CD4-positive, CD25-positive, alpha-beta regulatory T cell (primary cell): ENCODE measurements at places on chromosomes 3 and 15.

DNA sequence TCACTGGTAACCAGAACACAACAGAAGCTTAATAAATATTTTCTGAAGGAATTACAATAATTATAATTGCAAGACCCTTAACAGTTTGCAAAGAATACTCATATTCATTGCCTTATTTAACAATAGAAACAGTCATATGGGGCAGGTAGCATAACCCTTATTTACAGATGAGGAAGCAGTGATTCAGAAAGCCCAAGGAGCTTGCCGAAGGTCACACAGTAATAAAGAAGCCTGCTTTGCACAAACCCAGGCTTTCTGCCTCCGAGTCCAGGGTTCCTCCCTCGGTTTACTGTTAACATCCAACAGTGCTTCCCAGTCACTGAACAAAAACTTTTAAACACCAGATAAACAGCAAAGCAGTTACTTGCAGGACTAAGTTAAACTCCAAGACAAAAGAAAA, 35.3 kb downstream of the SRGAP3 start:
- no peak overlapping the region for H3K4me3 ChIP-seq
- no peaks in the 10 kb centered on the region for H3K4me1 ChIP-seq
- H3K27me3 ChIP-seq, result no peaks in the 10 kb centered on the region
- no peak overlapping the region for H3K27ac ChIP-seq

- no peaks in the 10 kb centered on the region for H3K27me3 ChIP-seq
- no peaks in the 10 kb centered on the region for H3K4me1 ChIP-seq
- H3K36me3 ChIP-seq, result peaks cover 2% of the 10 kb centered on the region
- H3K4me3 ChIP-seq, result no peak overlapping the region
Observed at GRCh38 chr15:38828031-38828532, 263.5 kb upstream of the RASGRP1 start.

GRCh38 chr15:39583596-39584265, 2.9 kb downstream of the THBS1 start:
- DNase-seq, result no peak
- H3K4me1 ChIP-seq, result peaks cover 16% of the 10 kb centered on the region
- H3K36me3 ChIP-seq, result no peaks in the 10 kb centered on the region
- no peak overlapping the region for H3K4me3 ChIP-seq
- H3K27ac ChIP-seq, result no peak overlapping the region

DNA sequence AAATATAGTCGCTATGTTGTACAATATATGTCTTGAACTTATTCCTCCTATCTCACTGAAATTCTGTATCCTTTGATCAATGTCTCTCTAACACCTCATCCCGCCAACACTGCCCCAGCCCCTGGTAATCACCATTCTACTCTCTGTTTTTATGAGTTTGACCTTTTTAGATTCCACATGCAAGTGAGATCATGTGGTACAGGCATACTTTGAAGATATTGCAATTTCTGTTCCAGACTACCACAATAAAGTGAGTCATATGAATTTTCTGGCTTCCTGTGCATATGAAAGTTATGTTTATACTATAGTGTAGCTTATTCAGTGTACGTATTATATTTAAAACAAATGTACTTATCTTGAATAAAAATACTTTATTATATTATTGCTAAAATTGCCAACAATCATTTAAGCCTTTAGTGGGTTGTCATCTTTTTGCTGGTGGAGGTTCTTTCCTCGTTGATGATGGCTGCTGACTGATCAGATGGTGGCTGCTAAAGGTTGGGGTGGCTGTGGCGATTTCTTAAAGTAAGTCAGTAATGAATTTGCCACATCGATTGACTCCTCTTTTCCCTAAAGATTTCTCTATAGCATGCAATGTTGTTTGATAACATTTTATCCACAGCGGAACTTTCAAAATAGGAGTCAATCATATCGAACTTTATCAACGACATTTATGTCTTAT, 257.2 kb downstream of the NFKBIZ start:
- peak; percentile 68 for DNase-seq
- H3K36me3 ChIP-seq, result no peaks in the 10 kb centered on the region
- H3K4me3 ChIP-seq, result no peak overlapping the region
- H3K27me3 ChIP-seq, result no peaks in the 10 kb centered on the region
- no peaks in the 10 kb centered on the region for H3K4me1 ChIP-seq

- H3K4me1 ChIP-seq, result no peaks in the 10 kb centered on the region
- H3K4me3 ChIP-seq, result no peak overlapping the region
Observed at GRCh38 chr3:190972196-190972595, 109.7 kb upstream of the GMNC start.

DNA sequence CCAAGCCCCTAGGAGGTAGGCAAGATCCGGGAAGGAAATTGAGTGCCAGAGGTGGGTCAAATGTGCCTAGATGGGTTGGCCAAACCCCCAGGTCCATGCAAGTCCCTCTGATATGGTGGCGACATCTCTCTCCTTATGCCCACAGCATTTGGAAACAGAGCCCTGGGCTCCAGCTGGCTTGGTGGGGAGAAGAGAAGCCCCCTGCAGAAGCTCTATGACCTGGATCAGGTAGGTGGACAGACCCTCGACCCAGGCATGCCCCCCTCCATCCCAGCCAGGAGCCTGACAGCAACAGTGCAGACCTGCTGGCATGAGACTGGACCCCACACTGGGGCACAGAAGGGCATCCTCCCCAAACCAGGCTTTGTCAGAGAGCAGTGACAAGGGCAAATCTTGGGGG, 12.2 kb downstream of the CHST13 start:
- no peaks in the 10 kb centered on the region for H3K27me3 ChIP-seq
- H3K4me1 ChIP-seq, result no peaks in the 10 kb centered on the region
- H3K4me3 ChIP-seq, result no peak overlapping the region
- DNase-seq, result no peak
- no peaks in the 10 kb centered on the region for H3K36me3 ChIP-seq

- H3K4me3 ChIP-seq, result no peak overlapping the region
- H3K27ac ChIP-seq, result no peak overlapping the region
- no peaks in the 10 kb centered on the region for H3K4me1 ChIP-seq
- no peaks in the 10 kb centered on the region for H3K36me3 ChIP-seq
Observed at GRCh38 chr15:52749258-52749657, 40.9 kb downstream of the ONECUT1 start.

DNA sequence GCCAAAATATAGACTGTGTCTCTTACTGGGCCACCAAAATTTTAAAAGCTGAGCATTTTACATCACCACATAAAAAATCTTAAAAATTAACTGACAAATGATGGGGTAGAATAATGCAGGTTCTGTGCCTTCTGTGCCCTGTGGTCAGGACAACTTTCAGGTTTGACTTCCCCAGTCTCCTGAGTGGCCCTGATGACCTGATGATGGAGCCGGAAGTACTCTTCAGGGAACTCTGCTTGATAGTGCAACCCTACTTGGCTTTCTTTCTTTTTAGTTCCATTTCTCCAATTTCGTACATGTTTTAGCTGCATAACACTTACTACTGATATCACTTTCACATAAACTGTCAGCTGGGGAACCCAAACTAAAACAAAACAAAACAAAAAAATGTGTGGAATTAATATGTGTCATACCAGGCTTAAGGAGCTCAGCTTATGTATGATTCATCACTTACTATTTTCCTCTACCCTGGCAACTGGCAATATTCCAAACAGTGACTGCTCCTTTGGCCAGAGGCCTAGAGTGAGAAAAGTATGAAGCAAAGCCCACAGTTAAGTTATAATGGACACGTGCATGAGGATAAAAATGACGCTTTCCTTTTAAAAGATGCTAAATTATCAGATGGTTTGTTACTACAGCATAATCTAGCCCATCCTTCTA, 194.3 kb downstream of the BCHE start:
- DNase-seq, result no peak
- H3K36me3 ChIP-seq, result no peaks in the 10 kb centered on the region
- H3K27ac ChIP-seq, result no peak overlapping the region
- no peak overlapping the region for H3K4me3 ChIP-seq
- no peaks in the 10 kb centered on the region for H3K27me3 ChIP-seq

GRCh38 chr15:100235030-100235617, 106.7 kb downstream of the ADAMTS17 start:
- H3K4me1 ChIP-seq, result peaks cover 3% of the 10 kb centered on the region
- DNase-seq, result no peak
- no peaks in the 10 kb centered on the region for H3K36me3 ChIP-seq

DNA sequence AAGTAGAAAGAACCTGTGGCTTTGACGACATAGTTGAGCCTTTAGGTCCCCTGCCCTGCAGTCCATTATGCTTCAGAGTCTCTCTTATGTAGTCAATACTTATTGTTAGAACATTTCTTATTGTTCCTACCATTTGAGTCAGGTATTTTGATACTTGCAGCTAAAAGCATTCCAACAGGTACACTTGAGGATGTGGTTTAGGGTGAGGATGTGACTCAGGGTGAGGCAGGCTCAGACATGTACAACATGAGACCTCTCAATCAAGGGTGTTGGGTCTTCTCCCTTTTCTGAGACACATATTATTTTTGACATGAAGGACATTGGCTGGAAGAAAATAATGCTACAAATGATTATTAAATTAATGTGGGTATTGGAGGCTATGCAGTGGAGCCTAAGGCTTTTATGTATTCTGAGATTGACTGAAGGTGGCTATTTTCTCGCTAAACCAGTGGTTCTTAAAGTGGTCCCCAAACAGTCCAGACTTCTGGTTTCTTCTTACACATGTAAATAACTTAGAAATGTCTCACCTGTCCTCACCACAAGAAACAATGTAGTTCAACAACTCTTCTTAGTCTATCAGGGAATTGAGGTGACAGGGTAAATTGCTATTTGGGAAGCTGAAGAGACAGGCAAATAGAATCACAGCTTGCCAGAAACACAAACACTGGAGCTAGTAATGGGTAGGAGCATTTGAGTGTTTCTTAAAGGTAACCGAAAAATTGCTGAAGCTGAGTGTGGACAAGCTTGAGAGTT, 135.5 kb upstream of the ZPLD1 start:
- no peak overlapping the region for H3K4me3 ChIP-seq
- H3K27me3 ChIP-seq, result no peaks in the 10 kb centered on the region
- no peaks in the 10 kb centered on the region for H3K4me1 ChIP-seq

- no peak overlapping the region for H3K27ac ChIP-seq
- no peak overlapping the region for H3K4me3 ChIP-seq
- no peaks in the 10 kb centered on the region for H3K4me1 ChIP-seq
- H3K27me3 ChIP-seq, result no peaks in the 10 kb centered on the region
- no peaks in the 10 kb centered on the region for H3K36me3 ChIP-seq
Observed at GRCh38 chr15:60999771-61000170, 229.3 kb downstream of the RORA start.

GRCh38 chr3:157408499-157409149, 28.0 kb upstream of the PTX3 start:
- no peak overlapping the region for H3K4me3 ChIP-seq
- H3K27ac ChIP-seq, result no peak overlapping the region
- DNase-seq, result no peak
- H3K4me1 ChIP-seq, result no peaks in the 10 kb centered on the region
- H3K27me3 ChIP-seq, result peaks cover 1% of the 10 kb centered on the region

DNA sequence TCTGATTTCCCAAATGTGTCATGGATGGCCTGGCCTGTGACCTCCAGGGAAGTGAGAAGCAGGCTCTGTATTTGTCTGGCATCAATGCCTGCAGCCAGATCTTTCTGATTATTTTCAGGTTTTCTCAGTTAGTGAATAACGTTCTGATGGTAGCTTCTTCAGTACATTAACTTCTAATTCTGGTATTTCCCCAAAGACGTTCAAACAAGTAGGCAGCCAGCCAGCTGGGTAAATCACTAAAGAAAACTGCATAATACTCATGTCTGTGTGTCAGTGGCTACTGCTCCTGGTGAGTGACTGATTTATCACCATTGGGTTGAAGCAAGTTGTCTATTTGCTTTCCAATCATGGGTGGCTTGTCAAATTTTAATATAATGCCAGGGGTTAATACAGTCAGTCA, 162.6 kb upstream of the PFN2 start:
- DNase-seq, result no peak
- no peak overlapping the region for H3K27ac ChIP-seq
- H3K36me3 ChIP-seq, result no peaks in the 10 kb centered on the region
- no peak overlapping the region for H3K4me3 ChIP-seq

DNA sequence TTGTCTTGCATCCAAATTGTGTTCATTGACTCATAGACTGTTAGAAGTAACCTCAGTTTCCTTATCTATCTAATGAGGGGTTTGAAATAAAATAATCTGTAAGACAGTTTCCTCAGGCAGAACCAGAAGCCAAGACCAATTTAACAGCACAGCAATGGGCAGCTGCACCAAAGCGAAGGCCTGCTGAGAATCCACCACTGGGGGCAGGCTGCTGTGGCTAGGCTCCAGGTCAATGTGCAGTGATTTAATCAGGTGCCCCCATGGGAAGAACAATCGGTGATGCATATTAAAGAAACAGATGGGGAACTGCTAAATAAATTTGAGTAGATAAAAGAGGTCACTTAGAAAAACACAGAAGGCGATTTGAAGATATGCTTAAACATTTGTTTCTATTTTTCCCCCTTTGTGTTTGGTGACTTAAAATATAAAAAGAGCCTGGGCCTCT, 28.0 kb upstream of the TMOD3 start:
- H3K4me1 ChIP-seq, result no peaks in the 10 kb centered on the region
- H3K27me3 ChIP-seq, result no peaks in the 10 kb centered on the region
- no peak overlapping the region for H3K27ac ChIP-seq
- DNase-seq, result peak; percentile 15
- peaks cover 9% of the 10 kb centered on the region for H3K36me3 ChIP-seq
- no peak overlapping the region for H3K4me3 ChIP-seq

DNA sequence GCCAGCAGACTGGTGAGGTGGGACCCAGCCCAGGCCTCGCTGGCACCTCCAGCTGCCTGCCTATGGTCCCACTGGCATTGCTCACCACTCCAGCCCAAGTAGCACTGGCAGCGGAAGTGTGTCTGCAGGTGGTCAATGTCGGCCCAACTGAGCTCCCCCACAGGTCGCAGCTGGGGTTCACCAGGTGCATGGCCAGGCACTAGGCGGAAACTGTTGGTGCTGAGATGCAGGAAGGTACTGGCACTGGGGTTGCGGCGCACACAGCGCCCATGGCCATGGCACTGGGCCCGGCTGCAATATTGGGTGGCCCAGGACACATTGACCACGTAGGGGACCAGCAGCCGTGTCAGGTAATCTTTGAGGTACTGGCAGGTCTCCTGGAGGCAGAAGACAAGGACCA, 4.4 kb downstream of the HYAL2 start:
- H3K4me3 ChIP-seq, result no peak overlapping the region
- no peaks in the 10 kb centered on the region for H3K36me3 ChIP-seq
- no peak for DNase-seq
- peaks cover 44% of the 10 kb centered on the region for H3K4me1 ChIP-seq
- no peak overlapping the region for H3K27ac ChIP-seq
- H3K27me3 ChIP-seq, result no peaks in the 10 kb centered on the region

GRCh38 chr3:153502682-153503081, 340.7 kb downstream of the RAP2B start:
- no peak for DNase-seq
- no peak overlapping the region for H3K27ac ChIP-seq
- H3K4me3 ChIP-seq, result no peak overlapping the region
- H3K27me3 ChIP-seq, result no peaks in the 10 kb centered on the region

DNA sequence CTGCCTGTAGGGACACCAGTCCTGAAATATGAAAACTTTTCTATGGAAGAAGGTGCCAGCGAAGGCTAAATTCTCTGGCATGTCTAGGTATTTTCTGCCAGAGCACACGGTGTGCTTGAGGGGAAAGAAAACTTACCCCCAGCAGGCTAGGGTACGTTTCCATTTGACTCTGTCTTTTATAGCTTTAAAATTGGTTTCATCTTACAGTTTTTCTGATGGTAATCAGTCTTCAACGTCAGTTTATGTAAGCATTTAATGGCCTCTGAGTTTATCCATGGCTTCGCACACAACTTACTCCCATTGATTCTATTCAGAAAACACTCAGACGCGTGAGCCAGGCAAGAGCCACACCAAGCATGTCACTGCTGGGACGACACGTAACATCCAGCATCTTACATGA, 249.7 kb downstream of the ADAMTS17 start:
- H3K27ac ChIP-seq, result no peak overlapping the region
- no peaks in the 10 kb centered on the region for H3K27me3 ChIP-seq
- no peak overlapping the region for H3K4me3 ChIP-seq
- DNase-seq, result no peak
- no peaks in the 10 kb centered on the region for H3K36me3 ChIP-seq
